ENCODE measurements at places on chromosomes 5 and 9.

DNA sequence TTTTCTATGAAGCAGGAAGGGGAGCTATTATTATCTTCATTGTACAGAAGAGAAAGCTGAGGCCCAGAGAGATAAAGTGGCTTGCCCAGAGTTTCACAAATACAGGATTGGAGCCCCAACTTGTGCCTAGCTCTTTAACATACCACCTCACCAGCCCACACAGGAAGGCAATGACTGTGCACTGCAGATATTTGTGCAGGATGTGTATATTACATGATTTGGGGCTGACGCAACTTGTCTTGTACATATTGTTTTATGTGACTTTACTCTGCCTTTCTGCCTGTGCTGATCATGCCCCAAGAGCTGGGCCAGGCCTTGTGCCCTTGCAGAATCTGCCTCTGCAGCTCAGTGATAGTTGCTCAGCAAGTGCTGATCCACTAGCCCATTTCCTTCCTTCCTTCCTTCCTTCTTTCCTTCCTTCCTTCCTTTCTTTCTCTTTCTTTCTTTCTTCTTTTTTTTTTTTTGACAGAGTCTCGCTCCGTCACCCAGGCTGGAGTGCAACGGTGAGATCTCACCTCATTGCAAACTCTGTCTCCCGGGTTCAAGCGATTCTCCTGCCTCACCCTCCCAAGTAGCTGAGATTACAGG, 106.6 kb upstream of the TBCA start:
- DNase-seq: peak; percentile 92

GRCh38 chr5:98416541-98416940, 356.9 kb upstream of the RGMB start:
- DNase-seq: peak; percentile 58

DNA sequence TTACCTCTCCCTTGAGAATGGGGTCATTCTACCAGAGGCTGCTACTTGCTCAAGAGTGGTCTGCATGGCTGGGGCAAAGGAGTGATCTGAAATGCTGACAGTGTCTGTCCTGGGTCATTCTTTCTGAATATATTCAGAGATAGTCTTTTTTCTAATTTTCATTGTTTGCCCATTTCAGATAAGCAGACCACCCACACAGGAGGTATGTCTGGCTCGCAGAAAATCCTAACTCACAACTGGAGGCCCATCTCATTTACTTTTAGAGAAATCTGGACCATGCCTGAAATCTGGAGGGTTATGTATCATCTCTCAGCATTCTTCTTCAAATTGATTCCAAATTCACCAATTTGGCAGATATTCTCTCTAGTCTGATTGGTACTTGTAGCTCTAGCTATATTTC, 227.6 kb downstream of the SEC61B start:
- no peak for DNase-seq

DNA sequence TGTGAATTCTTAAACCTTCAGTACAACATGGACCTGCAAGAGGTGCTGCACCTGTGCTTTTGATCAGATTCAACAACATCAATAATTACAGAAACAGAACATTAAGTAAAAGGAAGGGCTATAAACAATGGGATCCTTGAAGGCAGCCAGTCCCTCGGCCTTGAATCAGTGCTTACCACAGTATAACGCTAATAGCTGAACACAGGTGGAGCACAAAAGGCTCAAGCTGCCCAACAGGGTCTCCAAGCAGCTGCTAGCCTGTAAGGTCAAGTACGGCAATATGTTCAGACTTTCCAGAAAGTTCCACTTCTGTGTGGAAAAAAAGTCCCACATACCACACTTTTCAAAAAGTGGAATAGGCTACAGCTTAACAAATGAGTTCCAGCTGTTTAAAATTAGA, 61.9 kb upstream of the ITGA1 start:
- no peak for DNase-seq
